Fibroblast of gingiva (primary cell): ENCODE measurements at places on chromosomes 6 and 20.

- DNase-seq, result peak; percentile 4
These were observed 241.9 kb downstream of the ADGRB3 start for GRCh38 chr6:68876792-68877493.

DNA sequence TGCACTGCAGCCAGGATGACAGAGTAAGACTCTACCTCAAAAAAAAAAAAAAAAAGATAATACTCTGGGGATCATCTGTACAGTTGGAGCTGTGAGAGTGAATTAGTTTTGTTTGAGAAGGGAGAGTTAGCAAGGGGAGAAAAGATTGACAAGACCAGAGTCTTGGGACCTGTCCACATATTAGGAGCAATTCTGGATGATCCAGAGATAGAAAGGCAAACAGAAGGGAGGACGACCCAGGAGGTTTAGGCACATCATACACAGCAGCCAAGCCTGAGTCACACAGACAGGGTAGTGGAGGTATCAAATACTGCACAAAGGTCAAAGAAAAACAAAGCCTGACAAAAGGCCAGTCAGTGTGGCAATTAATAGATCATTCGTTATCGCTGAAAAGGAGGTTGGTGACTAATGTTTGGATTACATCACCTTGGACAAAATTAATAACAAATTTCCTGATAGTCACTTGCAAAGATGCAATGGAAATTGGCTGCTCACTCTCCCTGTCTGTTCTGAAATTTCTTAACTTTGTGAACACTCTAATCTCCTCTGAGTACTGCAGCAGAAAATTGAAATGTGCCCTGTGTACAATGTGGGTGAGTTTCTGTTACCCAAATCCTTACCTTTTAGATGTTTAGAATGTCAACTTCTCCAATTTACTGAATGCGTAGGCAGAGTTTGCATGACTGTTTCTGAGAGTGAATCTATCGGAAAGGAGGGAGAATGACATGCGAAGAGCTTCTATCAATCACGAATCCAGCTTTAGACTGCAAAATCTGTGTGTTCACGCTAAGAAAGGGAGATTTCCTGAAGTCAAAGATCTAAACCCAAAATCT is 105.4 kb downstream of the TSHZ2 start:
- no peak for DNase-seq

DNA sequence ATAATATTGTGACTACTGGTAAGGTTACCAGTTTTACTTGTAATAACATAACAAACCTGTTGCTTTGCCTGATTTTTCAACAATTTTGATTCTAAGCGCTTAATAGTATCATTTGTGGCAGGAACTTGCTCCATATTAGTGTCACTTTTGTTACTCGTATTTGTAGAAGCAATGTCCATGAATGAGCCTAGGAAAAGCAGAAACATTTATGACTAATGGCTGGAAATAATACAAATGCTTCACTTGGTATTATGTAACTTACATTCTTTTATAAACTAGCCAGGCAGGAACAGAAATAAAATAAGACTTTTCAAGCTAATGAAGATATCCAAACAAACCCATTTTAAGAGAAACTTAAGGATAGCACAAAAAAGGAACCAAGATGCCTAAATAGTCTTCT is 38.9 kb downstream of the MAP3K7 start:
- no peak for DNase-seq

GRCh38 chr6:122399348-122400120 is at the start of gene HSF2:
HSF2 (plus strand) TSS chr6:122399652; CDS start chr6:122399738, 86 bp downstream.
- DNase-seq, result peak; percentile 99

GRCh38 chr6:157244175-157244574 is 79.1 kb downstream of the TMEM242 start:
- peak; percentile 94 for DNase-seq

GRCh38 chr20:5908981-5909380 is 41.4 kb downstream of the TRMT6 start:
- no peak for DNase-seq

GRCh38 chr6:52536424-52536916 is 40.4 kb downstream of the TRAM2 start:
- DNase-seq, result no peak

- DNase-seq, result no peak
These were observed 11.7 kb upstream of the SULF2 start for GRCh38 chr20:47796971-47797370.

GRCh38 chr20:41393705-41394066 is 27.1 kb upstream of the EMILIN3 start:
- DNase-seq, result no peak

DNA sequence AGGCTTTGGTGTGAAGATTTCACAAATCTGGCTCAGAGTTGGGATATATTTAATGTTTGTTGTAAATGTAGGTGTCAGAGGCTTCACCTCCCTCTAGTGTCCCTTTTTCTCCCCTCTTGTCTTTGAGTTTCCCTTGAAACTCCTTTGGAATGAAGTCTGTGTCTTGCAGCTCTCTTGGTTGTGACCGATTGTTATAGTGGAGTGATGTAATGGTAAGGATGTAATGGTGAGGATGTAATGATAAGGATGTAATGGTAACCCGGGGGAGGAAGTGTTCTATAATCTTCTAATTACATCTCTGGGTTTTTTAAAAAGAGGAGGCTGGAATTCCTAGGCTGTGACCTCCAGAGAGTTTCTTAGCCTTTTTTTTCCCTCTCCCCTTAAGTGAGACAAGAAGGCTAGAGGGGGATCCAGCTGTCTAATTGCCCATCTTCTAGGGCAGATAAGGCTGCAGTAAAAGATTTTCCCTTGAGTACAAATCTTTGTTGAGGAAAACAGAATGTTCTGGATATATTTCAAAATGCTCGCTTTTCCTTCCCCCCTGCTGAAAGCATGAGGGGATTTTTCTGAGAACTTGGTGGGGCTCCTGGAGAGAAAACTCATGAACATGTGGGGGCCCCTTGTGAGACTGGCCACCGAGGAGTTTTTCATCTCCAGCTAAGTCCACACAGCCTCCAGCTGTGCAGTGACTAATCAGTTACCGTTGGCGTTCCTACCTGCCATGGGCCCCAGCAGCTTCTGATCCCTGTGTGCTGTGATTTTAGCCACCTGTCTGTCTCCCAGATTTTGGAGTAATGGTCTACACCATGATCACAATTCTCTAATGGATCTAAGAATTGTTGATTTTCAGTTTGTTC is 156.7 kb upstream of the PMEPA1 start:
- DNase-seq, result no peak

DNA sequence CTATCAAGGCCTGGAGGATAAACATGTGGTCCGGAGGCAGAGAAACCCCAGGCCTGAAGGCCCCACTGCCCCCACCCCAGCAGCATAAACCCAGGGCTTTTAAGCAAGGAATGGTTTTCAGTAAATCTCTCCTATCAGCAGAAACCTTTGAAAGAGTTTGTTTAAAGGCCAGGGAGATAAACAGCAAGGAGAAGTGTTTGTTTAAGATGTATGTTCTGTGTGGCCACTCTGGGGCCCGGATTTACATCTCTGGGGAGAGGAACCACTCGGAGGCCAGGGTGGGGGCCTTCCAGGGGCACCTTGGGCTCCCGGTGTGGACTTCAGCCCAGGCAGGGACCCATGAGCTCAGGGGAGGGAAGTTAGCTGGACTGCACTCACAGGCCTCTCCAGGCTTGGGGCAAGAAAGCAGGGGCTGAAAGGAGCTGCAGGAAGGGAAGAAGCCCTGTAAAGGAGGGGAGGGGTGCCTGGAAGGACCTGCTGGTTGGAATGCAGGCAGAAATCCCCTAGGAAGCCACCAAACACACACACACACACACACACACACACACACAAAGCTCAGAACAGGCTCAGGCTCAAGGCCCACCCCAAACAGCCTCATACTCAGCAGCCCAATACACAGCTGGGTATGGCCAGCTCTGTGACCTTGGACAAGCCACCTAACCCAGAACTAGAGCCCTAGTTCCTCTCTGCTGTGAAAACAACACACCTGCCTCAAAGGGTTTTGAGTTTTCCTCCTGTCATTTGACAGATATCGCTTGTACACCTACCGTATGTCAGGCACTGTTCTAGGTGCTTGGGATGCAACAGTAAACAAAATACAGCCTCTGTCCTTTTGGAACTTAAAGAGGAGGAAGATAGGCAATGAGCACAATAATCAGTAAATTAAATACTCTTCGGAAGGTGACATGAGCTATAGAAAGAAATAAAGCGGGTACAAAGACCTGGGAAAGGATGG is 26.2 kb upstream of the FOXP4 start:
- DNase-seq, result no peak

GRCh38 chr20:34512266-34512954 is 3.8 kb upstream of the DYNLRB1 start:
- DNase-seq, result no peak

DNA sequence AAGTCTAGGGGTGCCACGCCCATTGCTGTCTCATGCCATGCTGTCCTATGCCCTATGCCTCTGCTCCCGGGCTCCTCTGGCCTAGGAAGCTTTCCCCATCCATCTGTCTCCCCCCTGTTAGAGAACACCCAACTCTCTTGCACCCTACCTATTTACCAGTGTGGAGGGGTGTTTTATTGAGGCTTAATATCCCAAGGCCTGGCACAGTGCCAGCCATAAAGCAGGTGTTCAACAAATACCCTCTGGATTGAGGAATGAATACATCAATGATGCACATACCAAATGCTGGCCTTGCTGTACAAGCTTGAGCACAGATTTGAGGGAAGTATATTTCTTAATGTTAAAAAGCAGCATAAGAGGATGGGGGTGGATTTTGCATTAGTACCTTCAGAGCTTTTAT is 38.3 kb downstream of the METTL24 start:
- no peak for DNase-seq

DNA sequence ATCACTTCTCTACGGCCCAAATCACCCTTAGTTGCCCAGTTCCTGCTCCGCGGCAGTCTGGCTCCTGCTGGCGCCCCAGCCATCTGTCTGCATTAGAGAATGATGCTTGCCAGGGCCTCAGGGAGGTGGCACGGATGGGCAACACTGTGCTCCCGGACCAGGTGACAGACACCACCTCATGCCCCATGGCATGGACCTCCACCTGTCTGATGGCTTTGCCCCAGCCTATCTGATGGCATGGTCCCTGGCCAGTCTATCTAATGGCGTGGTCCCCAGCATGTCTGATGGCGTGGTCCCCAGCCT is 18.8 kb upstream of the MRGBP start:
- DNase-seq, result no peak

- no peak for DNase-seq
These were observed at the start of gene LBP for GRCh38 chr20:38346247-38346651. LBP (plus strand) TSS chr20:38346482; CDS start chr20:38346517, 35 bp downstream.

DNA sequence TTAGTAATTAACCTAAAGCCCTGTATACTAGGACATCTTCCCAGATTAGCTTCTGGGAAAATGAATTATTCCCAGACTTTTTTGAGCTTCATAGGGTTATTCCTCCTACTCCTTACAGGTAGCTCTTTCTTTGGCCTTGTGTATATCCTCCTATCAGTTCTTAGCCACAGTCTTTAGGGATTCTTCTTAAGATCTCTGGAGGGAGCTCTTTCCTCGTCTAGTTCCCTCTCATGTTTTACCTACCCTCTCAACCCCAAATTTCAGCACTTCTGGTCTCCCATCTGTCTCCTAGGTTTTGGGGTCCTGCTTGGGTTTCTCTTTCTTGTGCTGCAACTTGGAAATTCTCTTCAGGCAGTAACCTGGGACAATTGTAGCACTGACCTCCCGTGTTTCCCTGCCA is 46.4 kb upstream of the SLC35B3 start:
- DNase-seq, result no peak

GRCh38 chr6:151637814-151638213 is 144.0 kb downstream of the CCDC170 start:
- DNase-seq, result no peak

DNA sequence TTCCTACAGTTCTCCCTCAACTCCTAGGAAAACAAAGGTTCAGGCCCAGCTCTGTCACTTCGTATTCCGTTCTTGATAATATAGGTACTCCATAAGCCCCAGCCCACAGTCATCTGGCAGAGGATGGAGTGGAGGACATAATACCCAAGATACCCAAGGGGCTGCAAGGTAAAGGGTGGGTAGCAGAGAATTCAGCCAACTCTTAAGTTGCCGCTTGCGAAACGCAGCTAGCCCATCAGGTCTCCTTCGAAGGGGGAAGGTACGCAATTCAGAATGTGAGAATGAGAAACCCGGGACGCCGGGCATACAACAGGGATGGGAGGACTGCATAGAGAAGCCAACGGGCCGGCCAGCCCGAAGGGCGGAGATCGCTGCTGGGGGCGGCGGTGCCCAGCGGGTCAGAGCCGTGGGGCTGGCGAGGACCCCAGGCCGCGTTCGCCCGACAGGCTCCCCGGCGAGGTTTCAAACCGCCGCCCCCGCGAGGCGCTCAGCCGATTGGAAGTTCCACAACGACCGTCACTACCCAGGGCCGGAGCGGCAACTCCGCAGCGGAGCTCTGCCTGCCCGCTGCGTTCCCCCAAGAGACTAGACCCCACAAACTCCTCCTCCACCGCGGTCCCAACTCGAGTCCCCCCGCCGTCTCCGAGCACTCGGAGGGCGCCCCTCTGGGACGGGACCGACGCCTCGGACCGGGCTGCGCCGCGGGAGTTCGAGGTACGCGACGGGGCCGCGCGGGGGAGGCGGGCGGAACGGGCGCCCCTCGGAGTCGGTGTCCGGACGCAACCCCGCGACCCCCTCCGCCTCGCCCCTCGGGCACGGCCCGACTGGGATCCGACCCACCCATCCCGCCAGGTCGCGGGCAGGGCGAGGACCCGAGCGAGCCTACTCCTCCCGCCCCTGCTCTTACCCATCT is 911 bp downstream of the CDK19 start:
- DNase-seq, result peak; percentile 42

DNA sequence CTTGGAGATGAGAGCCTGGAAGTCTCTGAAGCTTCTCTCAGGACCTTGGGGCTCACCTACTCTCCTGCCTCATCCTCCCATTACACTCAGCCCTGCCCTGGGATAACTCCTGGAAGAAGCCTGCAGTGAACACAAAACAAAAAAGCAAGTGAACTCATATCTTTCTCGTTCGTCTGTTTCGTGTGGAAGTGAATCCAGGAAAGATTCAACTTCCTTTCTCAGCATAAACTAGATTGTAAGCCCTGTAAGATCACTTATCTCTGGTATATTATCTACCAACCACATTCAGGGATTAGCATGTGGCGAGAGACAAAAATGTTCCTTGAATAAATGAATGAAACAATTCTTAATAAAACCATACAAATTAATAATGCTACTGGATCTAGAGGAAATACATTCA is 36.5 kb upstream of the FAM83C start:
- DNase-seq, result no peak

DNA sequence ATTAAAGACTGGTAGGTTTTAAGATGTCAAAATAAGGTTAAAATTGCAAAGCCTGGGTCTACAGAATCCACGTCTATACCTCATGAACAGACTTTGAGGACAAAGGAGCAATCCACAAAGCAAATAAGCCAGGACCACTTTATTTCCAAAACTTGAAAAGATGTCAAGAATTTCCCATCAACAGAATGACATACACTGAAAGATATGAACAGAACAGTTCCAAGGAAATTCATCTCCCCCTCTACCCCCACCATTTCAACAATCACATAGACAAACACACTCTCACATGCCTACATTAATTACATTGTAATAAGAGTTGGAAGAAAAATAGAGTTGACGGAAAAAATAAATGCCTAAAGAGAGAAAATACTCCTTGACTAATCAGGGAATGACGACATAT is 45.2 kb upstream of the NHSL1 start:
- no peak for DNase-seq
